ENCODE measurements at places on chromosomes 11 and 22. TPM values are rescaled to one million over a fixed set of nuclear protein-coding genes. Genes with fewer than 3 reads are reported as not detected.
A peak's percentile ranks its signal among the peaks of the same experiment; 100 is the strongest.

COX8A gene
- total RNA-seq, result 178 TPM

SAA4 gene
- not detected for total RNA-seq

UBXN1 gene
- total RNA-seq, result 159 TPM

GRM5 gene
- 8.6 TPM for total RNA-seq

NRXN2 gene
- 40.3 TPM for total RNA-seq

GRCh38 chr22:44316393-44317122 is 3.8 kb upstream of the SHISAL1 start:
- H3K27me3 ChIP-seq, result no peaks in the 10 kb centered on the region
- no peaks in the 10 kb centered on the region for H3K4me1 ChIP-seq
- DNase-seq, result no peak
- H3K4me3 ChIP-seq, result no peak overlapping the region
- no peaks in the 10 kb centered on the region for H3K36me3 ChIP-seq

DNA sequence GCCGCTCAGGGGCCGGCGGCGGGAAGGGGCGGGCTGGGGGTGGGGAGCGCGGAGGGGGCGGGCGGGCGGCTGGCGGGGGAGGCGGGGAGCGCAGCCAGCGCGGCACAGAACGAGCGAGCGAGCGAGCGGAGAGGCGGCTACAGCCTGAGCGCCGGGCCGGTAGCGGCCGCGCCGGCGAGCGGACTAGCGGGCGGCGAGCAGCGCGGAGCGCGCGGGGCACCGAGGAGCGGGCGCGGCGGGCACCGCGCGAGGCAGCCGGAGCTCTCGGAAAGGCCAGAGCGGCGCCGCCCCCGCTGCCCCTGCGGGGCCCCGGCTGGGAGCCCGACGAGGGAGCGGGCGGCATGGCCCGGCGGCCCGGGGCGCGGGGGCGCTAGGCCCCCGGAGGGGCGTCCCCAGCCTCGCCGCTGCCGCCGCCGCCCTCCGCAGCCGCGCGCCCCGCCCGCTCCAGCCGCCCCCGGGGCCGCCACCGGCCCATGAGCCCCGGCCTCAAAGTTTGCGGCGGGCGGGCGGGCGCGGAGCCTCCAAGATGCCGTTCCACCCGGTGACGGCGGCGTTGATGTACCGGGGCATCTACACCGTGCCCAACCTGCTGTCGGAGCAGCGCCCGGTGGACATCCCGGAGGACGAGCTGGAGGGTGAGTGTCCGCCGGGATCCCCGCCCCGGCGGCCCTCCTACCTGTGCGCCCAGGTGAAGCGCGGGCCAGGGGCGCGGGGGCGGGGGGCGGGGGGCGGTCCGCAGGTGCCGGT is at the start of gene CABP7:
Gene CABP7 (plus strand): TSS at position 105 of the 747 bp plus-strand sequence. CDS start 422 bp downstream, at position 527.
- H3K4me1 ChIP-seq, result no peaks in the 10 kb centered on the region
- peaks cover 8% of the 10 kb centered on the region for H3K27me3 ChIP-seq
- no peak within 1 kb of the TSS for H3K4me3 ChIP-seq
- H3K27ac ChIP-seq, result no peak within 1 kb of the TSS
- no peaks in the 10 kb centered on the region for H3K36me3 ChIP-seq

DNA sequence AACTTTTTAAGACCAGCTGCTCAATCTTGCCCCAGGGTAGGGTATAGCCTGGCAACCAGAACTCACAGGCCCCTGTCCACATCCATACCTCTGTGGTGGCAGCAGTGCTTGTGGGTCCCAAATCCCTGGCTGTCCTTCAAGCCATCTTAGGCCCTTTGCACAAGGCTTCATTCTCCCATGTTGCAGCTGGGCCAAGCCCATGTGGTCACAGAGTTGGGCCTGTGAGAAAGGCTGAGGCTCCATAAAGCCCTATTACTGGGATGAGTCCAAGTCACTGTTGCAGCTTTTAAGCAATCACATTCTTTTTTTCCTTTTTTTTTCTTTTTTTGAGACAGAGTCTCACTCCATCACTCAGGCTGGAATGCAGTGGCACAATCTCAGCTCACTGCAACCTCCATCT is 47.9 kb upstream of the SLC25A1 start:
- peaks cover 7% of the 10 kb centered on the region for H3K36me3 ChIP-seq
- no peaks in the 10 kb centered on the region for H3K27me3 ChIP-seq
- no peak for DNase-seq

DNA sequence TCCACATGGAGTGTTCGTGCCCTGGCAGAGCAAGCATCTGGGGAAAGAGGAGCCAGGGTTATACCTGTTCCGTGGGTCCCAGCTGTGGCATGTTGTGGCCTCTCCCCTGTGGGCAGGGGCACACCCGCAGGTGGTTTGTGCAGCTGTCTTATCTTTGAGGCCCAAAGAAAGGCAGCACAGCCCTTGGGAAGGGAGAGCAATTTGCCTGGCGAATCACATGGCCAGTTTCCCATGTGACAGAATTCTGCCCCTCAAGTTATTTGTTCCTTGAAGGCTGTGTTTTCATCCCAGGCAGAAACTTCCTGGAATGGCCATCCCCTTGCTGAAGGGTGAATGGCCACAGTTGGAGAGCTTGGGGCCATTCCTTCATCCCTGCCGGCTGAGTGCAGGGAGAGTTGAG is 16.4 kb upstream of the COX8A start:
- H3K4me3 ChIP-seq, result no peak overlapping the region
- H3K4me1 ChIP-seq, result no peaks in the 10 kb centered on the region
- H3K36me3 ChIP-seq, result peaks cover 31% of the 10 kb centered on the region
- no peak overlapping the region for H3K27ac ChIP-seq
- H3K27me3 ChIP-seq, result no peaks in the 10 kb centered on the region

- no peak overlapping the region for H3K4me3 ChIP-seq
- no peaks in the 10 kb centered on the region for H3K4me1 ChIP-seq
- DNase-seq, result no peak
- no peak overlapping the region for H3K27ac ChIP-seq
- no peaks in the 10 kb centered on the region for H3K36me3 ChIP-seq
Measured at GRCh38 chr11:3225159-3225758, 6.6 kb upstream of the MRGPRG start.

DNA sequence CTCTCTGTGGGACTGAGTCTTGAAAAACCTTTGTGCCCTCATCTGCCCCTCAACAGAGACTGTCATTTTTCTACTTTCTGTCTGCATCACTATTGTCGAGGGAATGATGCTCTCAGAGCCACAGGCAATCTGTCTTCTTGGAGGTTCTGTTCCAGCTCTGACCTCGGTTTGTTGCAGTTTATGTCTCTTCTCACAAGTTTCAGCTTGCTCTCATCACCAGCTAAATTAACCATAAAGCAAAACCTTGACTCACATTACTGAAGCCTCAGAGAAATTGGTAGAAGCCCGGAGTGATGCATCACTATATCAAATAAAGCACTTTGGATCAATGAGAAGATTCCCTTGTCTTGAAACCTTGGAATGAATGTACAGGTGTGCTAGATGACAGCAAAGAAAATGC is 60.6 kb upstream of the BLID start:
- H3K27me3 ChIP-seq, result no peaks in the 10 kb centered on the region
- H3K4me3 ChIP-seq, result no peak overlapping the region
- H3K27ac ChIP-seq, result peak overlapping the region; percentile 74
- peaks cover 20% of the 10 kb centered on the region for H3K4me1 ChIP-seq

DNA sequence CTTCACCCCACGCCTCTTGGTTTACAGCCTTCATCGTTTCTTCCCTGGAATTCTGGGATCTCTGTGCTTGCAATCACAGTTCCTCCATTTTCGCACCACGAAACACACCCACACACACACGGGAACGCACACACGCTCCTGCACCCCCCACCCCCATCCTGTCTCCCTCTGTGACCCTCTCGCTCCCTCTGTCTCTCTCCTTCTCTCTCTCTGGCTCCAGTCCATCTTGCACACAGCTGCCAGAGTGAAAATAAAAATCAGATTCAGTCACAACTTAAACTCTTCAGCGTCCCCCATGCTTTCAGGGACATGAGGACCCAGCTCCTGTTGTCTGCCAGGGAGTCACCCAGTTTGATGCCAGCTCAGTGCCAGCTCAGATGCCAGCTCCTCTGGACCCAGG is 3.0 kb downstream of the GAL start:
- H3K27me3 ChIP-seq, result peaks cover 17% of the 10 kb centered on the region
- H3K36me3 ChIP-seq, result no peaks in the 10 kb centered on the region
- H3K4me1 ChIP-seq, result peaks cover 15% of the 10 kb centered on the region
- H3K4me3 ChIP-seq, result no peak overlapping the region
- H3K27ac ChIP-seq, result no peak overlapping the region

DNA sequence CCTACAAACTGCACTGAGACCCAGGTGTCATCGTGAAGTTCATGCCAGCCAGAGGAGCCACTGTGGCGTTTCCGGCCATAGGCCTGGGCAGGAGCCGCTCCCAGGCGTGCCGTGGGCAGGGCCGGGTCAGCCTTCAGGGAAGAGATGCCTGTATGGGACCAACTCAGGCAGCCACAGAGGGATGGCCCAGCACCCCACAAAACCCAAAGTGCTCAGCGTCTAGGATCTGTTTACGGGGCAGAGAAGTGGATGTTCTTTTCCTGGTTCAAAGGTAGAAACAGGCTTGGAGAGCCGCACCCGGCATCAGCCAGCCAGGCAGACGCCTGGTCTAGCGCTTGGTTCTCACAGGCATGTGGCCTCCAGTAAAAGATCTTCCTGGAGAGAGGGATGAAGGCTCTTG is 8.4 kb upstream of the BID start:
- no peaks in the 10 kb centered on the region for H3K27me3 ChIP-seq
- no peaks in the 10 kb centered on the region for H3K36me3 ChIP-seq
- peaks cover 13% of the 10 kb centered on the region for H3K4me1 ChIP-seq
- no peak overlapping the region for H3K27ac ChIP-seq
- H3K4me3 ChIP-seq, result no peak overlapping the region

DNA sequence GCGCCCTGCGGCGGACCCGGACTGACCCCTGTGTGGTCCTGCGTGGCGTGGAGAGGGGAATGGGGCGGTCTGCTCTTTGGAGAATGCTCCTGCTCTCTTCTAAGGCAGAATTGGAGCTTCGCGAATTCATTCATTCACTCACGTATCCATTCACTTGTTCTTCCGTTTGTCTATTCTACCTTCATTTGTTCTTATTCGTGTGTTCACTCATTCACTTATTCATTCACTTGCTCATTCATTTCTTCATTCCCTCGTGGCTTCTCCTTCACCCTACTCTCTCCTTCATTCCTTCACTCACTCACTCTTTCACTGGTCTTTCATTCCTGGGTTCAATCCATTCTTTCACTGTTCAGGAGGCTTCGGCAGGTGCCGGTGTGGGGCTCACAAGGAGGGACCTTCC is 69.6 kb downstream of the WNT7B start:
- no peaks in the 10 kb centered on the region for H3K27me3 ChIP-seq
- no peak for DNase-seq
- H3K36me3 ChIP-seq, result no peaks in the 10 kb centered on the region

DNA sequence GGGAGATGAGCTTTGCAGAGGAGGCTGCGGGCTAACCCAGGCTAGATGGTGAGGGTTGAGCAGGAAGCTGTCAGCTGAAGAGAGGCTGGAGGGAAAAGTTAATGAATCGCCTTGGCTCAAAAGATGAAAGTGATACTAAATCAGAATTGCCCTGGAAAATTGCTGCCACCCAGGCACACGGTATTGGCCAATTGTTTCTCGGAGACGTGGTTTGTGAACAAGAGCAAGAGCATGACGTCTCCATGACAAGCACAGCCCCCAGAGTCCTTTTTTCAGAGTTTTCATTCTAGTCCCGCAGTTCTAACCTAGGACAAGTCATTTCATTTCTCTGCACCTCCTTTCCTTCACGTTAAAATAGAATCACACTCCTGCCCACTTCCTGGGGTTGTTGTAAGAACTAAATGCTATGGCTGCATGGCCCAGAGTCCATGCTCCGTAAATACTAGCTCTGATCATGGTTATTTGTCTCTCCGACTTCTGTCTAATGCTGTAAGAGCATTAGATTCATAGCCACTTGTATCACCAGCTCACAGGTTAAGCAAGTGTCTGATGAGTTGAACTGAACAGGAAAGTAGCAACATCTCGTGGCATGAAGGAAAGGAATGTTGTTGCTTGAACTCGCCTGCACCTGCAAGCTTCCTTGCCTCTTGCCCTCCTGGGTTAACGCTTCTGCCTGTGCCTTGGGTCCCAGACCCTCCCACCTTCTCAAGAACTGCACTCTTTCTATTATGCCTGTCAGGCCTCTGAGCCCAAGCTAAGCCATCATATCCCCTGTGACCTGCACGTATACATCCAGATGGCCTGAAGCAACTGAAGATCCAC is 33.8 kb upstream of the NUP50 start:
- no peak for DNase-seq
- no peaks in the 10 kb centered on the region for H3K27me3 ChIP-seq

DNA sequence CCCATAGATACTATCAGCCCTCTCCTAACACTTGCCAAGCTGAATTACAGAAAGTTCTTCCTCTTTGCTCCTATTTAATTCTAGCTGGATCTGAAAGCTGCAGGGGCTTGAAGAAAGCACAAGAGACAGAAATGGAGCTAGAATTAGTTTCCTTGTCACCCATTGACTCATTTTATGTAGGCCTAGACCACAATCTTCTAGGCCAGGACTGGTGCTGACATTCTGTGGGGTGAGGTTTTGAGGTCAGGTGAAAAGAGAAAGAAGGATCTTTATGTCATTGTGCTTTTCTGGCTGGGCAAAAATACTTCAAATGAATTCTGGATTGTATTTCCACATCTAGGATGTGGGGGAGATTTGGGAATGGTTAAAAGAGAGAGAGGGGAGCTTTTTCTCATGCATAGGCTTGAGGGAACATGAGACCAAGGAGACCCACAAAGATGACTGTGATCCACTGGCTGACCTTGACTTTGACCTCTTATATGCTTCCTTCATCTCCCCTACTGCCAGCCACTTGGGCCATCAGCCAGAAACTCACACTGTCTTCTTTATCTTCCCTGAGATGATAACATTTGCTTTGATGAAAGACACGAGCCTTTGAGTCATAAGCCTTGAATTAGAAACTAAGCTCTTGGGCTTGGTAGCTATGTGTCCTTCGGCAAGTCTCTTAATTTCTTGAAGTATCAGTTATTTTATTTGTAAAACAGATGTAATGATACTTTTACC is 274.9 kb upstream of the CADM1 start:
- H3K36me3 ChIP-seq, result no peaks in the 10 kb centered on the region
- H3K27ac ChIP-seq, result no peak overlapping the region
- no peaks in the 10 kb centered on the region for H3K27me3 ChIP-seq
- H3K4me1 ChIP-seq, result no peaks in the 10 kb centered on the region
- no peak for DNase-seq

GRCh38 chr11:57205041-57205641 is 23.4 kb downstream of the LRRC55 start:
- H3K27ac ChIP-seq, result no peak overlapping the region
- no peak overlapping the region for H3K4me3 ChIP-seq
- H3K27me3 ChIP-seq, result no peaks in the 10 kb centered on the region
- H3K36me3 ChIP-seq, result no peaks in the 10 kb centered on the region
- DNase-seq, result no peak

DNA sequence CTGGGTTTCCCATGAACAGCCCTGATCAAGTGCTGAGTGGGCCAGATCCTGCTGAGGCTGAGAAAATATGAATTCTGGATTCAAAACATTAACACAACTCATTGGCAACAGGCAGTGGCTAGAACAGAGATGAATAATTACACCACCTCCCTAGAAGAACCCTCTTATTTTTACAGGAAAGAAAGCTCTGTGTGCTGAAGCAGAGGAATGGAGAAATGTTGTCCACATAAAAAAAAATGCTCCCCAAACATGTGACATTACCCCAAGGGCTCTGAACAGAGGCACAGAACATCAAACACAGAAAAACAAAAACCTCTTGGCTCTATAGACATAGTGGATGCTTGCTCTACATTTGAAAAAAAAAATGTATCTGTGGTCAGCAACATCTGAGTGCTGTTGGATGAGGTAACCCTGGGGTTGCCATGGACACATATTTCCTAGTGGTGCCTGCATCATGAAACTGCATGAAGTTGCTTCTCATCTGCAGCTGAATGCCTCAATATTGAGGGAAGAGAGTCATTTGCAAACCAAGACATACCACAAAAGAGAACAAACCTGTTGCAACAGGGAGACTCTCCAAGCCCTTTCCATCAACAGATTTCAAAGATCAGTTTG is 98.8 kb downstream of the SNX19 start:
- no peaks in the 10 kb centered on the region for H3K36me3 ChIP-seq
- H3K4me1 ChIP-seq, result no peaks in the 10 kb centered on the region
- no peaks in the 10 kb centered on the region for H3K27me3 ChIP-seq
- H3K27ac ChIP-seq, result no peak overlapping the region
- H3K4me3 ChIP-seq, result no peak overlapping the region
